ENCODE measurements at places on chromosomes 1 and 21. TPM values are rescaled to one million over a fixed set of nuclear protein-coding genes. Genes with fewer than 3 reads are reported as not detected.

GRCh38 chr1:208791456-208791855 lies 547.3 kb upstream of the PLXNA2 start:
- H3K27me3 ChIP-seq = no peaks in the 10 kb centered on the region
- H3K4me3 ChIP-seq = no peak overlapping the region
- H3K4me1 ChIP-seq = no peaks in the 10 kb centered on the region
- no peak overlapping the region for H3K27ac ChIP-seq
- H3K36me3 ChIP-seq = no peaks in the 10 kb centered on the region
- DNase-seq = no peak

DNA sequence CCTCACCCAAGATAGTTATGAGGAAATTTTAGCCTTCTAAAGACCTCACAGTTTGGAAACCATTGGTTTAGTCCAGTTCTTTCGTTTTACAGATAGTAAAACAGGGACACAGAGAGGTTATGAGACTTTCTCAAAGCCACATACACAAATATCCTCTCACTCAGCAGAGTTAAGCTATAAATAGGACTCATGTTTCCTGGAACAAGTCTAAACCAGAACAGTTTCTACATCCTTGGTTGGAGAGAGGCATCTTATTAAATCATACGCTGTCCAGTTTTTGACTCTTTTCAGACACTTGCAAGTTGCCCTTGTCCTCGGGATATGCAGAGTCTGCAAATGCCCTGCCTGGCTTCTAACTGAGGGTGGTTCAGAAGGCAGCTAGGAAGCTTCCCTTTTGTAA lies 462.1 kb upstream of the DEPDC1 start:
- H3K36me3 ChIP-seq = no peaks in the 10 kb centered on the region
- peak overlapping the region; percentile 6 for H3K27ac ChIP-seq
- H3K4me1 ChIP-seq = peaks cover 12% of the 10 kb centered on the region

DNA sequence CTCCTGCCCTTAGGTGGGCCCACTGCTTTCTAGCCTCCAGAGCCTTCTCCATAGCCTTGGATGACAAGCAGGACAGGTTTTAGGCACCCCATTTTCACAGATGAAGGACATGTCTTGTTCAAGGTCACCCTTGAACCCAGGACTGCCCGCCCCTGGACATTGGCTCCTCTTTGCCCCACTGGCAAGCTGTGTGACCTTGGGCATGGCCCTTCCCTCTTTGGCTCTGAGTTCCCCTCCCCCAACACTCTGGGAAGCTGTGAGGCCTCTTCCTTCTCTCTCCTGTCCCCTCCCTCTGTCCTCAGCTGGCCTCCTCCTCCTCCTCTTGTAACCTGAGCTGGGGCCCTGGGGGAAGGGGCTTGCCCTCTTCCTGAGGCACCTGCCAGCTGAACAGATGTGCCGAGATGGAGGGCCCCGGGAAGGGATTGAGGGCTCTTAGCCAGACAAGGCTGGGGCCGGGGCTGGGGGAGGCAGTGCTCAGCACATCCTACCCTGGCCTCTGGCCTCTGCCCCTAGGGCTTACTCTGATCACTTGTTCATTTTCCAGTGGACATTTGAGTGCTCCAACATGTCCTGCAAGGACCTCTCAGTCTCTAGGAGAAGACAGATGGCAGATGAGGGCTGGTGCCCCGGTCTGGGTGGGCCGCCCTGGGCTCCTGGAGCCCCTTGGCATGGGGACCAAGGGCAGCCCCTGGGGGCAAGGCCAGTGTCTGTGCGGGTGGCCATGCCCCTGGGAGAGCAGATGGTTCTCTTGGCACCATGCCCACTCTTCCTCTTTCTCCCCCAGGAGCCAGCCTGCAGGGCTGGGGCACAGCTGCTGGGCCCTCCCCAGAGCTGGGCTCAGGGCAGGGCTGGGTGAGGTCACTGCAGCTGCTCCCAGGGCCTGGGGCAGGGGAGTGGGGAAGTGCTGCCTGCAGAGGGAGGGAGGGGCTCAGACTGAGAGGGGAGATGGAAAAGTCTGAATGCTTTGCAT lies 10.7 kb downstream of the FOXO6 start:
- no peak overlapping the region for H3K4me3 ChIP-seq
- DNase-seq = no peak
- H3K27ac ChIP-seq = no peak overlapping the region
- H3K27me3 ChIP-seq = no peaks in the 10 kb centered on the region
- H3K36me3 ChIP-seq = no peaks in the 10 kb centered on the region

DNA sequence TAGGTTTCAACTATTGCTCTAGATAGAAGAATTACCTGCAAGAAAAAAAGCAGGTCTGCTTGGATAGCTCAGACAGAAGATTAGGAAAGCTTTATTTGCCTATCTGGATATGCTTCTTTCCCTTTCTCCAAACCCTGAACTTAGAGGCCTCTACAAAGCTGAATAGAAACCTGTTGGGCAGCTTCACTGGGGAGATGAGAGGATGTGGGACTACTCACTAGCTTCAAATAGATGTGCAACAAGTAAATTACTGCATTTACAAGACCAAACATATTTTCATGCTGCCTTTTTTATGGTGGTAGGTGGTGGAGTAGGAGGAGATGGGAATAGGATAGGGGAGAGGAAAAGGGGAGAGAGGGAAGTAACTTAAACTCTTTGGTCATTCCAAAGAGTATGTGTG lies 6.4 kb downstream of the CLCA2 start:
- no peak overlapping the region for H3K4me3 ChIP-seq
- no peaks in the 10 kb centered on the region for H3K27me3 ChIP-seq
- no peaks in the 10 kb centered on the region for H3K36me3 ChIP-seq
- no peak for DNase-seq
- peaks cover 17% of the 10 kb centered on the region for H3K4me1 ChIP-seq

DNA sequence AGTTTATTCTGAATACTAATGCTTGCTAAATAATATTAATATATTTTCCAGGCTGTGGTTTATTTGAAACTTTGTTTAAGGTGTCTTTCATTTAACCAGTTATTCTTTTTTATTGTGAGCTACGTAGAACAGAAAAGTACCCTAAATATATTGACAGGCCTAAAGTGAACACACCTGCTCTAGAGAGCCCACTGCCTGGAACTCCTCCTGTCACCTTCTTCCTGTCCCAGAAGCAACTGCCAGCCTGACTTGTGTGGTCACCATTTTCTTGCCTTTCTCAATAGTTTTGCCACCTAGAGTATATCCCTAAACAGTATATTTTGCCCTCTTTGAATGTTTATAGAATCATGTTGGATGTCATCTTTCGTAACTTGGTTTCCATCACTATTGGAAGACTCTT lies 48.5 kb downstream of the SCCPDH start:
- H3K4me3 ChIP-seq = no peak overlapping the region
- DNase-seq = no peak
- H3K27ac ChIP-seq = no peak overlapping the region
- H3K27me3 ChIP-seq = no peaks in the 10 kb centered on the region
- peaks cover 8% of the 10 kb centered on the region for H3K36me3 ChIP-seq

- no peak overlapping the region for H3K27ac ChIP-seq
- H3K4me1 ChIP-seq = no peaks in the 10 kb centered on the region
- DNase-seq = no peak
- no peaks in the 10 kb centered on the region for H3K36me3 ChIP-seq
These were observed 1.7 kb upstream of the PKP1 start for GRCh38 chr1:201281573-201281972.

GRCh38 chr1:219812491-219813203 lies 115.7 kb downstream of the SLC30A10 start:
- no peaks in the 10 kb centered on the region for H3K27me3 ChIP-seq
- no peak overlapping the region for H3K27ac ChIP-seq
- no peak for DNase-seq
- no peak overlapping the region for H3K4me3 ChIP-seq
- no peaks in the 10 kb centered on the region for H3K4me1 ChIP-seq

GRCh38 chr1:175116210-175116798 lies 48.7 kb downstream of the TNN start:
- H3K4me3 ChIP-seq = no peak overlapping the region
- no peak for DNase-seq
- H3K27me3 ChIP-seq = no peaks in the 10 kb centered on the region

The RASSF5 gene
- 22.8 TPM for total RNA-seq

The CRYBG2 gene
- total RNA-seq = not detected

The TAF12 gene
- total RNA-seq = 17.2 TPM

The CFAP141 gene
- not detected for total RNA-seq

The RCSD1 gene
- 11.1 TPM for total RNA-seq

Data from thoracic aorta (tissue), 2 donors.